ENCODE measurements at places on chromosomes 7 and 10. TPM values are rescaled to one million over a fixed set of nuclear protein-coding genes. Genes with fewer than 3 reads are reported as not detected.

Gene CLCN1
- polyA plus RNA-seq, result not detected

Gene C10orf71
- polyA plus RNA-seq, result not detected

Gene INA
- polyA plus RNA-seq, result not detected

Gene ADRA2A
- polyA plus RNA-seq, result not detected

Gene PLAU
- not detected for polyA plus RNA-seq

Gene NODAL
- polyA plus RNA-seq, result not detected

Gene LIPN
- 0.31 TPM for polyA plus RNA-seq

Gene WIPF3
- not detected for polyA plus RNA-seq

Gene LRRC61
- 29.1 TPM for polyA plus RNA-seq

Gene ERV3-1
- polyA plus RNA-seq, result 13.9 TPM

Gene DPYSL4
- not detected for polyA plus RNA-seq

Gene PTPRE
- polyA plus RNA-seq, result 11.2 TPM
